ENCODE measurements at places on chromosomes 7 and 10.

DNA sequence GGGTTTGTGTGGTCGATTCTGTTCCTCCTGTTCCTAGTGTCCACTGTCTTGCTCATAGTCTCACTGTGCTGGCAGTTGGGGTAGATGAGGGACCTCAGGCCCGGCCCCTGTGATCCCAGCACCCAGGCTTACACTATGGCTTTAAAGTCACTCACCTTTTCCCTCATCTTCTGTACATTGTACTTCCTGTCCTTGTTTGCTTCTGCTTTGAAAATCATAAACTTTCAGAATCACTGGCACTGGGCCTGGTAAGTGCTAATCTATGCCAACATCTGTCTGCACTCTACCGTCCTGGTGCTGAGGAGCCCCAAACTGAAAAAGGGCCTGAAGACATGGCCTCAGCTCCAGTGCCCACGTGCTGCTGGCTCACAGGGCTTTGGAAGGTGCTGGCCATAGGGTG, 5.7 kb upstream of the TAS2R60 start:
- DNase-seq = no peak

GRCh38 chr10:35435824-35436223, 99.5 kb downstream of the CCNY start:
- no peak for DNase-seq

DNA sequence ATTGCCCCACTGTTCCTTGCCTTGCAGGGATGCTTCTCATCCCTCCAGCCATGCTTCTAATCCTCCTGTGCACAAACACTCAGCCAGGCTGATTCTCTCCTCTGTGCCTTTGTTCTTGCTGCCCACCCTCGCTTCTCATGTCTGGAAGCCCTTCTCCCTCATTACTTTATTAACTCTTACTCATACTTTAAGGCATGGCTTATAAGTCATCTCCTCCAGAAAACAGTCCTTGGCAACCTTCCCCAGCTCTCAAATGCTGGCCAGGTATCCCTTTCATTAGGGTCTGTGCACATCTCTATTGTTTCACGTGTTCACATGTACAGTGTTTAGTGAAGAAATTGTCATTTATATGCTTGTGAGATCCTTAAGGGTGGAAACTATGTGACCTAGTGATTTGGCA, 62.9 kb downstream of the ITGB8 start:
- no peak for DNase-seq

DNA sequence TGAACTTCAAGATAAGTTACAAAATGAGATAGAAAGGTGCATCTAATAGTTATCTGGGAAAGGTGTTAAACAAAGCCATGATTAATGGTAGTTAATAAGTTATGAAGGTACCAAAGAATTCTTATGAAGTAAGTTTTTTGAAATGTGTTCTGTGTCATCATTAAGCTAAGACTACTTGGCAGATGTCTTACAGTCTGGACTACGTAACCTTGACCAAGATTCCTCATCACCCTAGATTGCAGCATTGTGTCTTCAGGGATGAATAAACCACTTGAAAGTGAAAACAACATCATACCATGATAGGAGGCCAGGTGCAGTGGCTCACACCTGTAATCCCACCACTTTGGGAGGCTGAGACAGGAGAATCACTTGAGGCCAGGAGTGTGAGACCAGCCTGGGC, 48.2 kb downstream of the GOT1 start:
- no peak for DNase-seq

- DNase-seq = no peak
Observed at GRCh38 chr7:51242007-51242691, 74.5 kb downstream of the COBL start.

DNA sequence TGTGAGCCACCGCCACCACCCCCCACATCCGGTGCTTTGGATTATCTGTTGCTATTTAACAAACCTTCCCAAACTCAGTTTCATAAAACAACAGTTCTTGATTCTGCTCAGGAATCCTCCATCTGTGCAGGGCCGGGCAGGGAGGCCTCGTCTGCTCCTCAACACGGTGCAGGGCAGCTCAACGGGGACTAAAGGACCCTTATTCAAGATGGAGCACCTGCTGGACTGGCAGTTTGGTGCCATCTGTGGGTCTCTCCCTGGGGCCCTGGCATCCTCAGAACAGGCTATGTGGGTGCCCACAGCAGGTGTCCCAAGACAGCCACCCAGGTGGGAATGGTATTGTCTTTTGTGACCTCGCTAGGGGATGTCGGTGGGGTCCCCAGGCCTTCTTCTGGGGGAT, 31.0 kb upstream of the ELFN1 start:
- no peak for DNase-seq

DNA sequence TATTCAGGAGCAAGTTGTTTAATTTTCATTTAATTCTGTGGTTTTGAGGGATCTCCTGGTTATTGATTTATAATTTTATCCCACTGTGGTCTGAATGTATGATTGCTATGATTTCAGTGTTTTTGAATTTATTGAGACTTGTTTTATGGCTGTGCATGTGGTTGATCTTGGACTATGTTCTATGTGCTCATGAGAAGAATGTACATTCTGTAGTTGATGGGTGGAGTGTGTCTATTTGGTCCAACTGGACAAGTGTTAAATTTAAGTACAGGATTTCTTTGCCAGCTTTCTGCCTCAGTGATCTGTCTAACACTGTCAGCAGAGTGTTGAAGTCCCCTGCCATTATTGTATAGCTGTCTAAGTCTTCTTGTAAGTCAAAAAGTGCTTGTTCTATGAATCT, 34.8 kb upstream of the KIF5B start:
- no peak for DNase-seq

DNA sequence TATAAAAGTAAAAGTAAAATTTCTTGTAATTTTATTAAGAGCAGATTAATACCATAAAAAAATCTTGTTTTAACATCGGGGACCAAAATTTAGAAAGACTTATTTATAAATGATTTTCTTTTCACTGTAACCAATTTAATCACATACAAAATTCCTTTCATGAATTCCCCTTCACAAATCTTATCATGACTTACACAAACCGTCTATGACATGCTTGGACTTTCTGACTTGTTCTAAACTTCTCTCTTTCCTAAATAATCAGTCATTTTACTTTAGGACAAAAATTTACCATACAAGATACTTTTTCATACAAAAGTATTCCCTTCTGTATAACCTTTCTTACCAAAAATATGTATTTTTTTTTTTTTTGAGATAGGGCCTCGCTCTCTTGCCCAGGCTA, 9.3 kb downstream of the CROT start:
- DNase-seq = no peak

GRCh38 chr10:6522230-6522629, 57.8 kb downstream of the PRKCQ start:
- no peak for DNase-seq

GRCh38 chr10:43373461-43373860, 2.0 kb downstream of the FXYD4 start:
- DNase-seq = no peak

GRCh38 chr10:79505829-79506228, 6.5 kb upstream of the EIF5AL1 start:
- no peak for DNase-seq

- DNase-seq = no peak
Observed at GRCh38 chr10:131013281-131013912, 298.1 kb downstream of the TCERG1L start.
